Activated naive CD8-positive, alpha-beta T cell treated with anti-CD3 and anti-CD28 coated beads, Interleukin-2, amount 50 U/mL, for 16 hours (primary cell): ENCODE measurements at places on chromosomes 1 and 21.

DNA sequence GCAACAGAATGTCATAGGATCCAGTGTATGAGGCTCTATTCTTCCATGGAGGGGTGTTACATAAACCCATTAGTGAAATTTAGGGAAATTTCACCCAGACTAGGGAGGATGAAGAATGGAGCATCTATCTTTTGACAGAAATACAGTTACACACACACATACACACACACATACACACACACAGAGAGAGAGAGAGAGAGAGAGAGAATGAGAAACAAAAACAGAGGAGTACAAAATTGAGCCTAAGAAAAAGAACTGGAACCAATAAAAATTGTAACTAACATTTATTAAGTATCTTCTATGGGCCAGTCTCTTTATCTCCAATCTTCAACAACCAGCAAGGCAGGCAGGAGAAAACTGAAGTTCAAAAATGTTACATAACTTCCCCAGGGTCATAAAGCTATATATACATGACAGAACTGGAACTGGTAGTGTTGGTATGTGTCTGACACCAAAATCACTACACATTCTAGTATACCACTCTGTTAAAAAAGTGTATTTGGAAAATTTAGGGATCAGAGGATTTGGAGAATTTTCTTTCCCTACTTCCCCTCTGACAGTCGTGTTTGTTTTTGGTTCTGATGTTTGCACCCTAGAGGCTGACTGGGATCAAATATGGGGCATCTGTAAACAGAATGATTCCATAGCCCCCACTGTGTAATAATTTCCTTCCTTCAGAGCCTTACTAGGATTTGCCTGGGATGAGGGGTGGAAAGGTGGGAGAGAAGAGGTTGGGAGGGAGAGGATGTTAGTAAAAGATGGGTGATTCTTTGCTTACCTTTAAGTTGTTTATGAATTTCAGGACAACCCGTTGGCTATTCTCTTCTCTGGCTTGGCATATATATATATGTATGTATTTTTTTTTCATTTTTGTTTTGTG, 1.0 kb upstream of the ZFYVE9 start:
- no peak for DNase-seq

DNA sequence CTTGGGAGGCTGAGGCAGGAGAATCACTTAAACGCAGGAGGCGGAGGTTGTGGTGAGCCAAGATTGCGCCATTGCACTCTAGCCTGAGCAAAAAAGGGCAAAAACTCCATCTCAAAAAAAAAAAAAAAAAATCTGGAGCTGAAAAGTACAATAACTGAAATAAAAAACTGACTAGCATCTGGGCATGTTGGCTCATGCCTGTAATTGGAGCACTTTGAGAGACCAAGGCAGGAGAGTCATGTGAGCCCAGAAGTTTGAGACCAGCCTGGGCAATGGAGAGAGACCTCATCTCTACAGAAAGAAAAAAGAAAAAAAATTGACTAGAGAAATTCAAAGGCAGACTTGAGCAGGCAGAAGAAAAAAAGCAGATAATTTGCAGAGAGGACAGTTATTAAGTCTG, 18.1 kb downstream of the CLDN19 start:
- DNase-seq, result no peak

DNA sequence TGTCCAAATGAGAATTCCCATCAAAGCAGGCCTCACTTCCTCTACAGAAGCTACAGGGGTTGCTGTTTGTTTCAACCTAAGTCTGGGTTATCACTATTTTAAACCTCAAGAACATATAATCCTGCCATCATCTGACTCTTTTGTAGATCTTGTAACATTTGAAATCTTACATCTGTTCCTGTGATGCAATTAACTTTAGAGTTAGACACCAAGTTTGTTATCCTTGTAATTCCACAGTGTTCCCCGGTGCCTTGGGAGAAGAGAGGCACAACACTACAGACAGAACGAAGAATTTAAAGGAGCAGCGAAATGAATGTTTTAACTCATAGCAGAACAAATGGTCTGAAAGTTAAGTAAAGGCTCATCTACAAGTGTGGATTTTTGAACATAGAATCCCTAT, 116.1 kb downstream of the UCHL5 start:
- no peak for DNase-seq

- DNase-seq, result no peak
Measured at GRCh38 chr21:21788591-21788990, 790.4 kb downstream of the NCAM2 start.

- DNase-seq, result no peak
Measured at GRCh38 chr1:22291057-22291456, 148.2 kb upstream of the WNT4 start.

GRCh38 chr1:209546390-209547085, 37.0 kb upstream of the CAMK1G start:
- DNase-seq, result no peak

DNA sequence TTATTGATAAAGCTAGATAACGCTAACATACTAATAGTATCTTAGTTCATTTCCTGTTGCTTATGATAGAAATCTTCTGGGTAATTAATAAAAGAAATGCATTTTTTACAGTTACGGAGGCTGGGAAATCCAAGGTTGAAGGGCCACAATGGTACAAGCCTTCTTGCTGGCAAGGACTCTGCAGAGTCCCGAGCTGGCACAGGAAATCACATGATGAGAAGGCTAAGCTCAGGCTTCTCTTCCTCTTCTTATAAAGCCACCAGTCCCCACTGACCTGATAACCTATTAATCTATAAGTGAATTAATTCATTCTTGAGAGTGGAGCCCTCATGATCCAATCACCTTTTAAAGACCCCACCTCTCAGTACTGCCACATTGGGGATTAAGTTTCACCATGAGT, 82.6 kb downstream of the GPR161 start:
- DNase-seq, result no peak

GRCh38 chr1:245953876-245954660, 553.0 kb downstream of the SMYD3 start:
- no peak for DNase-seq
